Spleen (tissue), 13 donors: ENCODE measurements at places on chromosomes 1 and 21. TPM values are rescaled to one million over a fixed set of nuclear protein-coding genes. Genes with fewer than 3 reads are reported as not detected.

The LRRC39 gene
- 0.77 TPM for total RNA-seq

The RGS8 gene
- total RNA-seq = 0.11 TPM

The LINGO4 gene
- not detected for total RNA-seq

The CHRNB2 gene
- total RNA-seq = not detected

The RPTN gene
- not detected for total RNA-seq

The UMODL1 gene
- total RNA-seq = 0.09 TPM

The NCAM2 gene
- total RNA-seq = 1.0 TPM

GRCh38 chr1:16385659-16386453 is 18.8 kb downstream of the SZRD1 start:
- DNase-seq = no peak

DNA sequence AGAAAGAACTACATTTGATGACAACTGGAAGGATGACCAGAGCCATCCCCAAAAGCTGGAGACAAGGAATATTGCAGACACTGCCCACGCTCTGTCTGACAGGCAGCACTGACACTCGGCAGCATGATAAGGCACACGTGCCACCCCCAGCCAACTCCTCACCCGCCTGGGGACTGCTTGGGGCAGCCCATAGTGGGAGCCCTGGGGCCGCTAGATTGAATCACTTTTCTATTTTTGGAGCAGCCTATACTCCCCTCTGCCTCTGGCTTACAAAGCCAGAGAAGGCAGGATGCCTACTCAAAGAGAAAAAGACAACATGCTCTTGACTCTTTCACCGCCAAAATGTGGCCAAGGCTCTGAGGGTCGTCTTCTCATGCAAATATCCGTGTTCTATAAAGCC is 1.3 kb downstream of the SMG5 start:
- DNase-seq = no peak

- no peak for DNase-seq
Measured at GRCh38 chr1:216921866-216922265, 198.6 kb upstream of the ESRRG start.

DNA sequence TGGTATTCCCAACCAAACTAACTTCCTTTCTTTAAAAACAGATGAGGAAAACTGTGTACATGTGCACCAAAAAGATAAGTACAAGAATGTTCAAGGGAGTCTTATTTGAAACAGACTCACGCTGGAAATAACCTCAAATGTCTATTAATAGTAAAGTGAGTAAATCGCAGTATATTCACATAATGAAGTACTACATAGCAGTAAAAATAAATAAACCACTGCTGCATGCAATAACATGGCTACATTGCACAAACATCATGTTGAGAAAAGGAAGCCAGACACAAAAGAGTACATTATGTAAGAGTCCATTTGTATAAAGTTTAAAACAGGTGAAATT is 5.2 kb upstream of the DENND2D start:
- no peak for DNase-seq

DNA sequence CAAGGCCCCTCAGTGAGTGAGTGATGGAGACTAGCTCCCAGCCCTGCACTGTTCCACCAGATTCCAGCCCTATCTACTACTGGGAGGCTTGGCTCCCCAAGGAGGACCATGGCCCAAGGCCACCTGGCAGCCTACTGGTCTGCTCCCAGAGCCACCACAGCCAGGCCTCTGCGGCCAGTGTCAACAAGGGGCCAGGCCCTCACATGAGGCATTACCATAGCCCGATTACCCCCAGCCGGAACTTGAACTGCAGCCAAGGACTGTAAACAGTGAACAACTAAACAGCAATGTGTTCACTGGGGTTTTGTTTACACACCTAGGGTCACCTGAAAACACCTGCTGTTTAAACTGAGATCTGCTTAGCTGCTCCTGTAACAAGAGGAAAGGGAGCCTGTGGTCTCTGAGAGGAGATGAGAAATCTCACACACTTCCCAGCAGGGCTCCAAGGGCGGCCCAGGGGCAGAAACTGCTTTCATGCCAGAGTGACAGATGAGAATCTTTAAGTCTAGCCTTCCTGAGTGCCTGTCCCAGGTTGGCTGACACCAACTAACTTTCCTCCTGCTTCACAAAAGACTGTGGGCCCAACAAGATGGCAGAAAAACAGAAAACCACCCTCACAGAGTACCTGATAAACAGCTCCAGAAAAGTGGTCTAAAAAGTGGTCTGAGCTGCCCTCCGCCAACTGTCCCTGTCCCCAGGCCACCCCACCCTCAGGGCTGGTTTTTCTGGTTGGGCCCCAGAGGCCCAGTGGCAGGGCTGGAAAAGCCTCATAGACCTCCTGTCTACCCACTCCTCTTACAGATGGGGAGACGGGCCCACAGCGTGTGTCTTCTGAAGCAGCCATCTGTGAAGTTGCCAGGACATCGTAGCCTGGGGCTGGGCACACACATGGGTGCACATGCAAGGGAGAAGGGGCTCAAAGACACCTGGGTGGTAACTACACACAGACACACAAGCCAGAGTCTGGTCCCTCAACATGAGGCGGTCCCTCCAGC is 28.8 kb downstream of the MEF2D start:
- no peak for DNase-seq

DNA sequence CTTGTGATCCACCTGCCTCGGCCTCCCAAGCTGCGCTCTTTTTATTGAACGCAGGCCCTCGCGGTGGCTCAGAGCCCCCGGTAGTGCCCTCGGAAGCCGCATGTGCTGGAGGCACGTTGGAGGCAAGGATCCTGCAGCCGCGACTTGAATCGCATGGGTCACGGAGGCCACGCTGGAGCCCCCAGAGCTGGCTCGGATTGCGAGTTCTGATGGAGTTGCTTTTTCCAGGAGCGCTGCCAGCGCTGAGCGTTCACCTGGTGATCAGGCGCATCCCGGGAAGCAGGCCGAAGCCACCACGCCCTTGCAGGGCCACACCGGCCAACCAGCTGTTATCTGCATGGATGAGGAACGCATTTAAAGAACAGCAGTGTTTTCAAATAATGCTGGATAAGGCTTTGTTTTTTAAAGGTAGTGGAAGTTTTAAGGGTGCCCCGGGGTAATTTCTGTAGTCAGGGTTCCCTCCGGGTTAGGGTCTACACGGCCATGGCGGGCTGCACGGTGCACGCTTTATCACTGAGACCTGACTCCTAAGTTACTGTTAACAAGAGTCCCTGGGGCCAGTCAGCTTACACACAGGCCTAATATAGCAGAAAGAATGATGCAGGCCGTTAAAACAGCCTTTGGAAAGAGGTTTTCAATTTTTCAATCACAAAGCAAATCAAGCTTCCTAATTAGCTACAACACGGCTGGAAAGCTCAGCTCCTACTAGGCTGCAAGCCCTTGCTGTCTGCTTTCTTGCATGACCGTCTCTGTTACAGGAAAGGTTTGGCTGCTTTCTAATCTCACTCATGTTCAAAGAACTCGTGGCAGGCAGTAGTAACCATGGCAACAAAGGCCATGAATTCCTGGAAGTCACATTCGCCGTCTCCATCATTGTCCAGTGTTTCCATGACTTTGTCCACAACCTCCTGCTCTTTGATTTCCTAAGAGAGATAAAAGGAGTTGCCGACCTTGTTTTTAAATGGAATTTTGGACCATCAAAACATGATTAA is 6.0 kb downstream of the S100B start:
- no peak for DNase-seq

DNA sequence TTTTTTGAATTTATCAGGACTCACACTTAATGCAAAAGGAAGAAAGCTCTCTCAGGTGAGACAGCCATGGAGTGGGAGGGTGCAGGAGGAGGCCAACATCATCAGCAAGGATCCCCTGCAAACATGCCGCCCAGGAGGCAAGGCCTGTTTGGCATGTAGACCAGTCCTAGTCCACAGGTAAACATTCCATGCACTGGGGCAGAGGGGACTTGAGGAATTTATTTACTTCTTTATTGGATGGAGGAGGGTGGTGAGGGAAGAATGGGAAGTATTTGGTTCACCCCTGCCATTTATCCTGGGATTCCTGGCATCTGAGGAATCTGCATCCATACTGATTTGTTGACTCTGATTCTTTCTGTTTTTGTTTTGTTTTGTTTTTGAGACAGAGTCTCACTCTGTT is 1.5 kb upstream of the UQCRHL start:
- DNase-seq = no peak

GRCh38 chr1:56363007-56363770 is 216.2 kb downstream of the PLPP3 start:
- no peak for DNase-seq

- no peak for DNase-seq
Measured at GRCh38 chr1:64921771-64922170, 44.6 kb downstream of the JAK1 start.

DNA sequence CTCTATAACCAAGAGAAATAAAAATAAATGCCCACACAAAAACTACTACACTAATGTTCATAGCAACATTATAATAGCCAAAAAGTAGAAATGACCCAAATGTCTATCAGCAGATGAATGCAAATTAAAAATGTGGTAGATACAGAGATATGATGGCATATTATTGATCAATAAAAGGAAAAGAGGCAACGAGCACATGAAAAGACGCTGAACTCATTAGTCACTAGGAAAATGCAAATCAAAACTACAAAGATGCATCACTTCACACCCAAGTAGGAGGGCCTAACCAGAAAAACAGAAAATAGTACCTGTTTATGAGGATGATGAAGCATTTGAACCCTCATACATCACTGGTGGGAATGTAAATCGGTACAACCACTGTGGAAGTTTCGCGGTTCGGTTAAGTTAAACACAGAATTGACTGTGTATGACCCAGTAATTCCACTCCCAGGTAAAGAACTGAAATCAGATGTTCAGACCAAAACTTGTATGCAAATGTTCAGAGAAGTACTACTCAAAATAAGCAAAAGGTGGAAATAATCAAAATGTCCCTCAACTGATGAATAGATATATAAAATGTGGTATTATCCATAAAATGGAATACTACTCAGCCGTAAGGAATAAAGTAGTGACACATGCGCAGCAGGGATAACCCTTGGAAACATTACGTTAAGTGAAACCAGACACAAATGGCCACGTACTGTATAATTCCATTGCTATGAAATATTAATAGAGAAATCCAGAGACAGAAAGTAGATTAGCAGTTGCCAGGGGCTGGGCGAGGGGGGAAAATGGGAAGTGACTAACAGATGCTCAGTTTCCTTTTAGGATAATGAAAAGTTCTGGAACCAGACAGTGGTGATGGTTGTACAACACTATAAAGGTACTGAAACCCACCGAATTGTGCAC is 3.1 kb downstream of the USP48 start:
- no peak for DNase-seq

DNA sequence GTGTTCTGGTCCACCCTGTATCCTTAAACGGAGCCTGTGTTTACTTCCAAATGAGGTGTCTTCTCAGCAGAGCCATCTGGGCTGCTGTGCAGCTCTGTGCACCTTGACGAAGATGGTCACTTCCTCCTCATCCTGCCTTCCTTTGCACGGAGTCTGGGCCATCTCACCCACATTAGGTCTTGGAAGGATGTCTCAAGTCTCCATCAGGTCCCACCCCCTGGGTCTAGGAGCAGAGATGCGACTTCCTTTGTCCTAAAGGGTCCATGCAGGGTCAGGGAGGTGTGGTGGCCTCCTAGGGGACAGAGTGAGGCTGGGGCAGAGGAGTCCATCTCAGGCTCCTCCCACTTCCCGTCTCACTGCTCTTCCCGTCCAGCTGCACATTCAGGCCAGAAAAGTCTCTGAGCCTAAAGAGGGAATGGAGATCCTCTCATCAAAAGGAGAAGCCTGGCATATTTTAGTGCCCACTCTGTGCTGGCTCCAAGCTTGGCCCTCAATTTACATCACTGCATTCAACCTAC is 209.2 kb downstream of the MATN1 start:
- peak; percentile 21 for DNase-seq

DNA sequence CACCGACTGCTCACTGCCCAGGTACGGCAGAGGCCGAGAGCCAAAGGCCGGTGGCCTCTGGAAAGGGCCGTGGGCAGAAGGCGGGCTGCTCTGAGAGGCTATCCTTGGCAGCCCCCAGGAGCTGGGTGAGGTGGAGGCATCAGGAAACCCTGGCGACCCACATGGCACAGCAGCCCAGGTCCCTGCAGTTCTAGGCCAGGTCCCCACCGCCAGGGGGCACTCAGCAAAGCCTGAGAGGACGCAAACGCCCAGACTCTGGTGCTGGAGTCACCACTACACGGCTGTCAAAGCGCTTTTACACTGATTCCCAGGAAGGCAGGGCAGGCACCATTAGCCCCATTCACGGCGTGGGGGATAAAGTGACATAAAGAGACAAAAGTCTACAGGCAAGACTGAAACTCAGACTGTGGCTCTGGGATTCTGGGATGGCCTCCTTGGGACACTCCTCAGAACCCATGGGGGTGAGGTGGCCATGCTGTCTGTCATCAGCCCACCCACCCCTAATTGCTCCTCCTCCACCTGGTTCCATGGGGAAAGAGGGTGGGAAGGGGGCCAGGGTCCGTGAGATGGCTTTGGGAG is 4.9 kb downstream of the PLEKHG5 start:
- peak; percentile 94 for DNase-seq

GRCh38 chr1:175404177-175404576 is 211.6 kb upstream of the KIAA0040 start:
- no peak for DNase-seq

DNA sequence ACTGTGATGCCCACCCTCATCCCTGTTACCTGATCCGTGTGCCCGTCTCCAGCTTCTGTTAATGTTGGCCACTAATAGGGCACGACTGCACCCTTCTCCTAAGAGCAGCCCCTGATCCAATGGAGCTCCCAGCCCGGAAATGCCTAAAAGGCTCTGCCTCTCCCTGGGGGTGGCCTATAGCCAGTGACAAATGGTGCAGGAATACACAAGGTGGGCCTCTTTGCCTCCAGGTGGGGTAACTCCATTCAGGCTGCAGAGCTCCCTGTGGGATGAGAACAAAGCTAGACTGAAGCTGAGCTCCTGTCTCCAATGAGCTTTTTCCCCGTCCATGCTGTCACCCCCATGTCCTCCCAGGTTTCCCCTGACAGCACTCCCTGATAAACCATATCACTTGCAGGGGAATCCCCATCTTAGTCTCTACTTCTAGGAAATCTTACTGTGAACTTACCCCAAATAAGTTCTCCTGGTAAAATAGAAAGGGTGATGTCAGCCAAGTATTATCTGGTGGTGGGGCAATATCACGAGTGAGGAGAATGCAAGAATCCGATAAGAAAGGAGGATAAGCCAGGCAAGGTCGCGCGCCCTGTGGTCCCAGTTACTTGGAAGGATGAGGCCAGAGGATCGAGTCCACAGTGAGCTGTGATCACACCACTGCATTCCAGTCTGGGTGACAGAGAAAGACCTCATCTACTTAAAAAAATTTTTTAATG is 18.6 kb downstream of the S100A7A start:
- DNase-seq = no peak

- DNase-seq = no peak
Measured at GRCh38 chr1:177464686-177465085, 293.9 kb downstream of the BRINP2 start.

GRCh38 chr1:114353262-114353661 is 157.7 kb downstream of the TRIM33 start:
- DNase-seq = no peak

- DNase-seq = no peak
Measured at GRCh38 chr1:228515200-228515834, 28.1 kb downstream of the RNF187 start.
